ENCODE measurements at places on chromosomes 7 and 10.

- no peak for DNase-seq
These were observed 616.4 kb upstream of the GHITM start for GRCh38 chr10:83522881-83523386.

GRCh38 chr10:101158459-101159058, 27.5 kb downstream of the TLX1 start:
- DNase-seq = no peak

DNA sequence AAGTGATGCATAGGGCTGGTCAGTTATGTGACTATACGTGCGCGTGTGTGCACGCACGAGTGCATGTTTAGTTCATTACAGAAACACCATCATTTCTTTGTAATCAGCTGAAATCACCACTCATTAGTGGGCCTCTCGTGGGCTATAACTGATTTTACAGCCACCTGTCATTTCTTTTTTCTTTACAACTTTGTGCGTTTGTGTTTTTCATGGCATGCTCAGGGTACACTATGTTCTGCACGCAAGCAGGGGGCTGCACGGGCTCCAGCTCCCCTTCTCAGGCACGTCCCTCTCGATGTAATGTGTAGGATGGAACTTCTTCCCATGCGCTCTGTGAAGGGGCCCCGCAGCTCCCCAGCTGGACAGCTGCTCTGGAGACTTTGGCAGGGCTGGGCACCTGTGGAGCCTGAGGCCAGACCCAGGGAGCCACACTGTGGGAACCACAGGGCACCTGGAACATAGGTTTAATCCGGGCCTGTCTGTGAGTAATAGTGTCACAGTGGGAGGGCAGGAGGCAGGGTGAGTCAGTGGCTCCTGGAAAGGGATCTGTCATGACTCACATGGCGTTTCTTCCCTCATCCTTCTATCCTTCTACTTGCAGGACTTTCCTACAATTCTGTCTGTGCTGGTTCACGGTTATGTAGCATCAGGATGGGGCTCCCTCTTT, 4.9 kb downstream of the GCK start:
- DNase-seq = no peak

DNA sequence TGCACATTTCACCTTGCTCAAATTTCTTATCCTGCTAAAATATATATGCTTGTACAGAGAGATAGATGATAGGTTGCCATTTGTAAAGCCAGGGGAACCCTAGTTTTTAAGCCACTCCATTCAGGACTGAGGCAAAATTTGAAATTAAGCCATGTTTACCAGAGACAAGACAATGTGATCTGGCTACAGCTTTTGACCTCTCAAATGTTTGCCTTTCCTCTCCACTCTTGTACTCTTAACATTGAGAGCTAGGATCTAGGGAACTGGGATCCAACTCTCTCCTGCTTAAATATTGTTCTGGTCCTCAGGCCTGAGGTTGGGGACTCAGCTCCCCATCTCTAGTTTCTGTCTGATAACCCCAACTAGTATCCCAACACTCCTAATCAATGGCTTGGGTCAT, 15.9 kb downstream of the HYAL4 start:
- no peak for DNase-seq

- DNase-seq = no peak
These were observed 601.8 kb downstream of the PARD3 start for GRCh38 chr10:34213193-34213804.

GRCh38 chr7:100152404-100152803, 3.7 kb downstream of the LAMTOR4 start:
- DNase-seq = no peak

- no peak for DNase-seq
These were observed 1039.7 kb downstream of the NRG3 start for GRCh38 chr10:82914655-82915136.

DNA sequence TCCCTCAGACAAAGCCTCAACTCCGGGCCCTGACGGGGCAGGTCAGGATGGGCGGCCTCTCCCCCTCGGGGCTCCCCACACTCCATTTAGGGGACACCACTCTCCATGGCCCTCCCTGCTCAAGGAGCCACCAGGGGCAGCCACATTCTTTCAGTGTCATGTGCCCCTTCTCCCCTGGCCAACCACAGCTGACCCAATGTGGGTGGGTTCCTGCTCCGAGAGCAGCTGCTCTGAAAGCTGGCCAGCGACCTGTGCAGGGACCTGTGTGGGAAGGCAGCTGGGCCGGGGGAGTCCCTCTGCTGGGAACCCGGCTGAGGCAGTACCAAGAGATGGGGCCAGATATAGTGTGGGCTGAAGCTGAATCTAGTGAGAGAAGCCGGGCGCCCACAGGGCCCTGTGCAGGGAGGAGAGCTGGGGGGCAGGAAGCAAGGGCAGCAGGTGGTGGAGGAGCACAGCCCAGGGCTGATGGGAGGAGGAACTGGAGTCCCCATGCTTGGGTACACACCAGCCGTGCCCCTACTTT, 40.6 kb upstream of the NPFFR1 start:
- DNase-seq = peak; percentile 44

GRCh38 chr10:132205650-132206376, 19.1 kb downstream of the DPYSL4 start:
- DNase-seq = no peak

DNA sequence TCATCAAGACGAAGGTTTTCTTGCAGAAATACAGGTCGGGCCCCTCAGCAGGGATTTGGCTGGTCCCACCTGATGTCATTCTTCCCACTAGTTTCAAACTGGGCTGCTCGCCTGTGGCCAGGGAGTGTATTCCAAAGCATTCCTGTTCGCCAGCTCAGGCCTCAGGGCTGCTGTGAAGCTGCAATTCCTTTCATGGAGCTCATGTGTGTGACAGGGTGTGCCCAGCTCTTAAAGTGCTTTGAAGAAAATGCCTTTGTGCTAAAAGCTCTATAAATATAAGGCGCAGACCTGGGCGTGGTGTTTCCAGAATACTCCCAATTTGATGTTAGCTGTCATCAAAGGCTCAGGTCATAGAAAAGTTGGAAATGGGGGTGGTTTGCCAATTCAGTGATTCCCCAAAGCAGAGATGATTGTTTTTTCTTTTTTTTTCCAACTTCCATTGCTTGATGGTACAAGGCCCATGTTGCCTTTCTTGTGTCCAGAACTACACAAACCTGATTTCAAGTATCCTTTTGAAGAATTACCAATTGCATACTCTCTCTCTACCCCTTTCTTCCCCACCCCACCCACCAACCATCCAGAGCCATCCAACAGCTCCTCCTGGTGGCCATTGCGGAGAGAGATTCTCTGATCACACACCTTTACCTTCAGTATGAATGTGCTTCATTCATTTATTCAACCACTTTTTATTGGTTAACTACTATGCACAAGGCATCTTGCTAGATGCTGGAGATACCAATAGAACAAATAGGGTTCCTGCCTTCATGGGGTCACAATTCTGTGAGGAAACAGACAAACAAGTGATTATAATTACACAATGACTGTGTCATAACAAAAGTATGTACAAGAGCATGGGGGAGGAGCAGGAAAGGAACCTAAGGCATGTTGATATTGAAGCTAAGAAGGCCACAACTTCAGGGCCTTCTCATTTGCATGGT, 297.3 kb upstream of the LYZL1 start:
- peak; percentile 25 for DNase-seq

DNA sequence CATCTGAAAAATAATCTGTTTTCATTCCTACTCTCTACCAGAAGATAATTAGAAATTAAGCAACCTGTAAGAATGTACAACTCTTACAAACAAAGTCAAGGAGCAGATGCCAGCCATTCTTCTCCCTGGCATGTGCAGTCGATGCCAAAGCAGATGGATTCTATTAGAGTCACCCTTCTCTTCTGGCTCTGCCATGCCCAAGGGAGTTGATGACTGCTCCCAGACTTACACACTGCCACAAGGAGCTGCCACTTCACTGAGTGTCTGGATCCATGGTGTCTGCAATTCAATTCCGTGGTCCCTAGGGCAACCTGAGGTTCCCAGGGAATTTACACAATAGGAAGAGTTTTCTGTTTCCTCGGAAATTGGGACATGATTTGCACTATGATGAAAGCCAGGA, 89.1 kb upstream of the IFRD1 start:
- DNase-seq = no peak

GRCh38 chr7:19621740-19622139, 87.1 kb downstream of the POLR1F start:
- DNase-seq = no peak

GRCh38 chr10:111716032-111716431, 467.5 kb downstream of the GPAM start:
- no peak for DNase-seq

- DNase-seq = no peak
These were observed 190.1 kb downstream of the PLXDC2 start for GRCh38 chr10:20006169-20006870.

DNA sequence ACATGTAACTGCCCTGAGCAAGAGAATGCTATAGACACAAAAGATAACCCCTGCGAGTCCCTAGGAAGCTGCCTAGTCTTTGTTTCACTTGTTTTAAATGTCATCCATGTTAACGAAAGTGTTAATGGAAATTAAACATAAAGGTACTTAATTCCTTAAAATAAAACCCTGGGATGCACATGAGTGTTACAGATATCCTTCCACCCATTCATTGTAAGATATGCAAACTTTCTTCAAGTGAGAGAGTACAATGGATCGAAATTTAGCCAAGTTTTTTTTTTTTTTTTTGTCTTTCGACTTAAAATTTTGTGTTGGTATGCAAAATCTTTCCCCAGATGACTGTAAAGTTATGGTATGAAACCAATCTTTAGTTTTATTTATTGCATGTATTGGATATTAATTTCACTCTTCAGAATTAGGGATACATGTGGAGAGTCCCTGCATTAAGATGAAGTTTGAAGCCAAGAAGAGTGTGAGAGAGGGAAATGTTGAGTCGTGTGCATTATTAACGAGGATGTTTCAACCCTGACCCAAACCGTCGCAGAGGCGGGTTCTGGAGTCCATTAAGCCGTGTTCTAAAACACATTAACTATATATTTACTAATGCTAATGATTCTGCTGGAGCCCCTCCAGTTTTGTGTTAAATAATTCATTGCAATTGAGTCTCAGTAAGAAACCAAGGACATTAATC, 1.6 kb downstream of the CDK14 start:
- DNase-seq = no peak
